ENCODE measurements at places on chromosomes 12 and 14.

GRCh38 chr14:43591776-43592175 lies 915.3 kb downstream of the FSCB start:
- no peak for DNase-seq

DNA sequence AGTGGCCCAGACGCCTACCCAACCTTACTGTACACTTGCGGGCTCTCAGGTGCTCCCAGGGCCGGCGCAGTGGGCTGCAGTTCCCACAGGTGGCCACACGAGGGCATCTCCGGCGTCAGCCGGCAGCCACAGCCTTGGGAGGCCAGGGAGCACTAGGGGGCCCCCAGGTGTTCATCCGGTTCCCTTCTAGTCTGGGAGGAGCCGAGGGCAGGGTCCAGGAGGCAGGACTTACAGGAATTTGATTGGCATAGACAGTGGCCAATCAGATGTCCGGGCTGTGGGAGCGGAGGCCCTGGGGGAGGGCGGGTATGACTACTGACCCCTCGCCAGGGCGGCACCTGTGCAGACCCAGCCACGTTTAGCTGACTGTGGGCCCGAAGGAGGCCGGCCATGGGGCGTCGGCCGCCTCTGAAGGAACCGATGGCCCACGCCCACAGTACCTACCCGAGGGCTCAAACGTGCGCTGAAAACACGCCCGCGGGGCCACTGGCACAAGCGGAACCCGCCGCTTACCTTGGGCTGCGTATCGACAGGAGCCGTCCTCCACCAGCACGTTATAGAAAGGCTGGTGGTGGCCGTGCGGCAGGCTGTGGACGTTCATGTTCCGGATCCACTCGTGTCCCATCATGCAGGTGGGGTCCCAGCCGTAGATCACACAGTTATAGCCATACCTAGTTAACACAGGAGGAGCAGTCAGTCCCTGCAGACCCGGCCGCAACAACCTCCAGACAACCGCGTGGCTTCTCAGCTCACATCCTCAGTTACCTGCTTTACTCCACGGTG lies 34.8 kb downstream of the FBXO21 start:
- DNase-seq = peak; percentile 89

GRCh38 chr12:50606675-50607375 lies 102.0 kb downstream of the DIP2B start:
- DNase-seq = no peak

DNA sequence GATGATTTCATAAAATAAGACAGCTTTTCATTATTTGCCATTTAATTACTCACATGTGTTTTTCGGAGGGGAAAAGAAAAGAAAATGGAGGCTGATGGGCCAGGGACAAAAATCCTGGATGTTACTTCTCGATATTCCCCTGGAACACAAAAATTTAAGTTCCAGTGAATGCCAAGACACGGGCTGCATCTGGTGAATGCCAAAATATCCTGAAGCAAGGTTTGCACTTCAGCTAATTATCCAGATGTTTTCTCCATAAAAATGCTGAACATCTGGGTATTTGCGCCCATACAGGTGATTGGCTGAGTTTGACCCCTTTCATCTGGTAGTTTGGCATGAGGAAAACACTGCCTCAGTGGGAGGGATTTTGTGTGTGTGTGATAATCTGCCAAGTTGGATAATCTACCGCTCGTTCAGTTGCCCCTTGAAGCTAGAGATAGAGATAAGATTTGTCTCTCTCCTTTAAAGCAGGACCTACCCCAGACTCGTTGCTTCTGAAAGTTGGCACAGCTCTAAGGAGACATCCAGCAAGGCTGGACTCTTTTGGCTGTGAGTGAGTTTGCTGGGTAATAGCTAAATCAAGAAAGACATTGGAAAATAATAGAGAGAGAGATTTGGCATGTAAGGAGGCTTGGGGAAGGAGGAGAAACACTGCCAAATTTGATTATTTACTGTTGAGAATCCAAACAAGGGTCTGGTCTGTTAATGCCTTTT lies 390.0 kb downstream of the EGLN3 start:
- DNase-seq = no peak

DNA sequence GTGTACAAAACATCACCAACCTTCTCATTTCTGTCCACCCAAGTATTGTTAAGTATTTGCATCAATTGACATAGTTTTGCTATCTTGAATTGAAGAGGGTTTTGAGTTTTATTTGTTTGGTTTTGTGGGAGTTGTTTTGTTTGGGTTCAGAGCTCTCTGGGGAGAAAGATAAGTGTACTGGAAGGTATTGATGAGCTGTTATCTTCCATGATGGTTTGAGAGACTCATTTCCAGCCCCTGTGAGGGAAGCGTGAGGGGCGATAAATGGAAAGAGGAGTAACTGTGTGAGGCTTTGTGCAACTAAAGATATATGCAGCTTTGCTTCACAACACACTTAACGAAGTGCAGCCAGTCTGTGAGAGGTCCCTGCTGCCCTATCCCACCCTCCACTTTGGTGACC lies 15.7 kb upstream of the CIPC start:
- DNase-seq = no peak

DNA sequence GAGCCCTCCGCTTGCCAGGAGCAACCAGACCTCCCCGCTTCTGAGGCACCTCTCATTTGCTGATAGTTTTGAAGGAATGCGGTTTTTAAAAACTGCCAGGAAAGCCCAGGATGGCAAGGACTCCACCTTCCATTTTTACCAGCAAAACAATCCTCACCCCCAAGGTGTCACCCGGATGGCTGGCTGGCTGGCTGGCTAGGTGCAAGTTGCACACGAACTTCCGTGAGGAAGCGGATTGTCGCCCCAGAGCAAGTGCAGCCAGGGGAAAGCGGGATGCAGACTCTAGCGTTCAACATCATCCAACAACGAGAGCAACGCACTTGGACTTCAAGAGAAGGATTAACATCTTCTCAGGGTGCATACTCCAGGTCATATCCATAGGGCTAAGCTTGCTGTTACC lies 125.4 kb downstream of the RIMBP2 start:
- no peak for DNase-seq

Data from RWPE2 (cell line).